ENCODE measurements at places on chromosomes 6 and 20. TPM values are rescaled to one million over a fixed set of nuclear protein-coding genes. Genes with fewer than 3 reads are reported as not detected.

DNA sequence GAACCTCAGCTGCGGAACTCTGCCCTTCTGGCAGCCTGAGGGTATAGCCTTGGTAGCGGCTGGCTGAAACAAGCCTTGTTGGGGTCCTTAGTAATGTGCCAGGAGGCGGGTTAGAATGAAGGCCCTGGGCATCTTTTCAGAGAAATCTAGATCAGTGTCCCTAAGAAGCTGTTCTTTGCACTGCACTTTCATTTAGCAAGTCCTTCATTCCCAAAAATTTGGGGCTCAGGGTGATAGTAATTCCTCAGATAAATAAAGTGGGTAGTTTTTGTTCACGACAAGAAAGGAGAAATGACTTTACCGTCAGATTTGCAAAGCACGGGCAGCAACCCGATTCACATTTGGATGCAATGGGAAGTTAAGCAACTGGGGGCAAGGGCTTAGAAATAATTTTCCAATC, 3.2 kb downstream of the INSM1 start:
- no peak for DNase-seq
- peaks cover 67% of the 10 kb centered on the region for H3K27me3 ChIP-seq
- H3K4me3 ChIP-seq: no peak overlapping the region
- H3K36me3 ChIP-seq: peaks cover 7% of the 10 kb centered on the region
- H3K27ac ChIP-seq: no peak overlapping the region
- peaks cover 8% of the 10 kb centered on the region for H3K4me1 ChIP-seq

GRCh38 chr20:46062621-46063020, 27.1 kb downstream of the NCOA5 start:
- no peak overlapping the region for H3K27ac ChIP-seq
- H3K27me3 ChIP-seq: peaks cover 6% of the 10 kb centered on the region
- peaks cover 51% of the 10 kb centered on the region for H3K4me1 ChIP-seq
- no peak overlapping the region for H3K4me3 ChIP-seq
- peaks cover 24% of the 10 kb centered on the region for H3K36me3 ChIP-seq
- DNase-seq: no peak

- H3K4me3 ChIP-seq: peak overlapping the region; percentile 87
- peak; percentile 54 for DNase-seq
- peaks cover 35% of the 10 kb centered on the region for H3K4me1 ChIP-seq
Measured at GRCh38 chr20:62122654-62123449, 577 bp downstream of the LSM14B start.

DNA sequence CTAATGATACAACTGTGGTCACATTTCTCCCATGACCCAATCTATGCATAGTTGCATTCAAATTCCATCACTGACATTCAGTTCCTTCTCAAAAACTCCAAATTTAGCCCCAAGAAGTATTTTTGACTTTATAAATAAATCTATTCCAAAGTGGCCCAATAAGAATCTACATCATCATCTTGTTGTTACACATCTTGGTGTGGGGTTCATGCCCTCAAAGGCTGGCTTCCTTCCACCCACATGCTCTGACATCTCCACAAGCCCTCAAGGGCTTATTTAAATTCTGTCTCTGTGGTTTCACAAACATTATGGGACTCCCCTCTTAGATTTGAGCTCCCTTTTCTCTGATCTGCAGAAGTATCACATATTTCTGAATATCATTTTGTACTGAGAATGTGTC, 585.3 kb upstream of the BTBD3 start:
- no peaks in the 10 kb centered on the region for H3K27me3 ChIP-seq
- no peak overlapping the region for H3K4me3 ChIP-seq
- no peak overlapping the region for H3K27ac ChIP-seq
- no peaks in the 10 kb centered on the region for H3K36me3 ChIP-seq
- no peaks in the 10 kb centered on the region for H3K4me1 ChIP-seq

DNA sequence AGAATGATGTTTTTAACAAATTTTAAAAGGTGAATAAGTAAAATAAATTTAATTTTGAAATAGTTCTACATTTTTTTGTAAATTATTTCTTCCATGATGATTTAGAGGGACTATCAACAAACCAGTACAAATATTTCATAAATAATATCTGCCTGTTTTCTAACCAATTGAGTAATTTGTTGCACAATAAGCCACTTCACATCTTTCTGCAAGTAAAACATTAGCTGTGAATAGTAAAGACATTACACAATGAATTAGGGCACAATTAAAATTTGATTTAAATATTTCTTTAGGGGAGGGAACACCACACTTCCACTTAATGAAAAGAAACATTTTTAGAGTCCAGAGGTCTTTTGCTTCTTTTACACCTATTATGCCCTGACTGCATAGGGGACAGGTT, 118.4 kb upstream of the PTPRK start:
- H3K27ac ChIP-seq: no peak overlapping the region
- no peak overlapping the region for H3K4me3 ChIP-seq
- H3K36me3 ChIP-seq: no peaks in the 10 kb centered on the region
- H3K4me1 ChIP-seq: no peaks in the 10 kb centered on the region

- H3K27ac ChIP-seq: no peak overlapping the region
- H3K4me1 ChIP-seq: no peaks in the 10 kb centered on the region
- no peaks in the 10 kb centered on the region for H3K36me3 ChIP-seq
- H3K4me3 ChIP-seq: no peak overlapping the region
Measured at GRCh38 chr20:4413314-4414049, 308.2 kb upstream of the PRND start.

GRCh38 chr6:142384519-142385254, 82.9 kb downstream of the ADGRG6 start:
- H3K27me3 ChIP-seq: peaks cover 22% of the 10 kb centered on the region
- no peak overlapping the region for H3K27ac ChIP-seq
- DNase-seq: no peak
- H3K4me3 ChIP-seq: no peak overlapping the region

DNA sequence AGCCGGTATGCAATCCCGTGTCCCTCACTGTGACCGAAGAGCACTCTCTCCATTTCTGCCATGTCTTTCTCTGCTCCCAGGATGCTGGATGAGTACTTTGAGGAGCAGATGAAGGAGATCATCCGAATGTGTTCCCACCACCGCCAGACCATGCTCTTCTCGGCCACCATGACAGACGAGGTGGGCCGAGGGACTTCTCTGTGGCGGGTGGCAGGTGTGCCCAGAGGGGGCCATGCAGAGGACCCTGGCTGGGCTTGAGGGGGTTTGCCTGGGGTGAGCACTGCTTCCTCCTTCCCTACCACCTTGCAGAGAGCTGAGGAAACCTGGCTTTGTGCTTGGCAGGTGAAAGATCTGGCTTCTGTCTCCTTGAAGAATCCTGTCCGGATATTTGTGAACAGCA, 14.0 kb downstream of the DDX27 start:
- H3K27ac ChIP-seq: no peak overlapping the region
- peaks cover 2% of the 10 kb centered on the region for H3K4me1 ChIP-seq
- no peak for DNase-seq
- H3K4me3 ChIP-seq: no peak overlapping the region
- no peaks in the 10 kb centered on the region for H3K27me3 ChIP-seq
- H3K36me3 ChIP-seq: peaks cover 19% of the 10 kb centered on the region

- peaks cover 1% of the 10 kb centered on the region for H3K36me3 ChIP-seq
- peaks cover 29% of the 10 kb centered on the region for H3K27me3 ChIP-seq
- DNase-seq: no peak
- peaks cover 6% of the 10 kb centered on the region for H3K4me1 ChIP-seq
- H3K27ac ChIP-seq: no peak overlapping the region
Measured at GRCh38 chr6:142683714-142684141, 261.2 kb downstream of the HIVEP2 start.

GRCh38 chr20:45323731-45324130, 15.6 kb upstream of the MATN4 start:
- H3K27ac ChIP-seq: no peak overlapping the region
- no peak for DNase-seq
- peaks cover 14% of the 10 kb centered on the region for H3K4me1 ChIP-seq
- H3K27me3 ChIP-seq: no peaks in the 10 kb centered on the region
- no peak overlapping the region for H3K4me3 ChIP-seq
- no peaks in the 10 kb centered on the region for H3K36me3 ChIP-seq

GRCh38 chr6:143642403-143642802, 35.4 kb upstream of the PHACTR2 start:
- peaks cover 4% of the 10 kb centered on the region for H3K36me3 ChIP-seq
- no peaks in the 10 kb centered on the region for H3K27me3 ChIP-seq
- H3K27ac ChIP-seq: peak overlapping the region; percentile 16
- DNase-seq: no peak
- H3K4me1 ChIP-seq: peaks cover 10% of the 10 kb centered on the region

DNA sequence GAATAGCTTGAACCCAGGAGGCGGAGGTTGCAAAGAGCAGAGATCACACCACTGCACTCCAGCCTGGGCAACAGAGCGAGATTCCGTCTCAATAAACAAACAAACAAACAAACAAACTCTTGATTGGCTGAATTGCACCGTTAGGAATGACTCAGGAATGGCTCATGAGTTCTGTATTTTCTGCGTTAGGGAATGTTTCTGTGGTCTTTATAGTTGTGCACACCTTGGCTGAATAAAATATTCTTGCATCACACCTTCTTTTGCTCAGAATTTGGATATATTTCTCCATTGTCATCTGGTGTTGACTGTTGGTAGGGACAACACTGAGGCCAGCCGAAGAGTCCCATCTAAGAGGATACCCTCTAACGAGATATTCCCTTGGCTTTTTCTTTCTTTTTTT, 19.6 kb upstream of the PI16 start:
- H3K27ac ChIP-seq: no peak overlapping the region
- DNase-seq: no peak
- H3K36me3 ChIP-seq: peaks cover 16% of the 10 kb centered on the region
- H3K27me3 ChIP-seq: peaks cover 13% of the 10 kb centered on the region
- H3K4me1 ChIP-seq: peaks cover 22% of the 10 kb centered on the region
- H3K4me3 ChIP-seq: no peak overlapping the region

- H3K4me1 ChIP-seq: peaks cover 10% of the 10 kb centered on the region
- no peak for DNase-seq
- H3K27me3 ChIP-seq: no peaks in the 10 kb centered on the region
- peaks cover 8% of the 10 kb centered on the region for H3K36me3 ChIP-seq
- no peak overlapping the region for H3K27ac ChIP-seq
- no peak overlapping the region for H3K4me3 ChIP-seq
Measured at GRCh38 chr6:167933847-167934246, 63.6 kb upstream of the KIF25 start.

- peaks cover 6% of the 10 kb centered on the region for H3K27me3 ChIP-seq
- peaks cover 3% of the 10 kb centered on the region for H3K4me1 ChIP-seq
- H3K36me3 ChIP-seq: no peaks in the 10 kb centered on the region
- no peak for DNase-seq
- H3K4me3 ChIP-seq: no peak overlapping the region
Measured at GRCh38 chr6:88238065-88238464, 71.9 kb upstream of the CNR1 start.

- peaks cover 7% of the 10 kb centered on the region for H3K36me3 ChIP-seq
- no peak overlapping the region for H3K27ac ChIP-seq
- peaks cover 2% of the 10 kb centered on the region for H3K4me1 ChIP-seq
Measured at GRCh38 chr6:57183336-57183735, 11.2 kb downstream of the BAG2 start.

DNA sequence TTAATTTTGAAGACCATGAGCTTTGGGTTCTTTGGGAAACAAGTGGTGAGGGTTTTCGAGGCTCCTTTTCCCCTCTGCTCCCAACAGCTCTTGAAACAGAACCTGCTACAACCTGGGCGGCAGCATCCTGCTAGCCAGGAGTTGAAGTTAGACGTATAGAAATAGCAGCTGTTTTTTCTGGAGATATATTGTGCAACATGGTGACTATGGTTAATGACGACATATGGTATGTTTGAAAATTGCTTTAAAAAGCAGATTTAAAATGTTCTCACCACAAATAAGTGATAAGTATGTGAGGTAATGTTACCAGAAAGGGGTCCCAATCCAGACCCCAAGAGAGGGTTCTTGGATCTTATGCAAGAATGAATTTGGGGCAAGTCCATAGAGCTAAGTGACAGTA, 138.9 kb downstream of the PDE7B start:
- no peaks in the 10 kb centered on the region for H3K4me1 ChIP-seq
- H3K27me3 ChIP-seq: peaks cover 15% of the 10 kb centered on the region
- no peak for DNase-seq

DNA sequence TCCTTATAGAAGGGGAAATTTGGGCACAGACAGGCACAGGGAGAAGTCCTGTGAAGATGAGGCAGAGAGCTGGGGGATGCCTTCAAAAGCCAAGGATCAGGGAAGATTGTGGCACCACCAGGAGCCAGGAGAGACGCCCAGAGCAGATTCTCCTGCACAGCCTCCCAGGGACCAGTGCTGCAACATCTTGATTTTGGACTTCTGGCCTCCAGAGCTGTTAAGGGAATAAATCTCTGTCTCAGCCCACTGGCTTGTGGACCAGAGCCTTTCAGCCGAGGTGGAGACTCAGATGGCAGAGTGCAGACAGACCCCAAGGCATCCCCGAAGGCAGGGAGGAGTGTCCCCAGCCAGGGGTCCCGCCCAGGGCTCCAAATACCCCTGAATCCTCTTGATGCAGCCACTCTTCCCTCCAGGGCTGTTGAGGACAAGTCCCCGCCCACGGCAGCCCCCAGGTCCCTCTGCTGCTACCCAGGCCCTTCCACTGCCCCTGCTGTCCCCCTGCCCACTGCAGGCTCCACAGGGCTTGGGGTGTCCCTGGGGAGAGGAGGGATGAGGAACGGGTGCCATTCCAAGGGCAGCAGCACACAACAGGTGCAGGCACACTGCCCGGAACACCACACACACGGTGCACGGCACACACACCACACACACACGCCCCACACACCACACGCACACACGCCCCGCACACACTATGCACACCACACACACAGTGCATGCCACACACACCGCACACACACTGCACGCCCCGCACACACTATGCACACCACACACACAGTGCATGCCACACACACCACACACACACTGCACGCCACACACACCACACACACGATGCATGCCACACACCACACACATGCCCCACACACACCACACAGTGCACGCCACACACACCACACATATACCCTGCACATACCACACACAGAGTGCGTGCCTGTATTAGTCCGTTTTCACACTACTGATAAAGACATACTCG, 311.4 kb downstream of the TAF4 start:
- H3K4me3 ChIP-seq: no peak overlapping the region
- H3K27ac ChIP-seq: no peak overlapping the region
- H3K27me3 ChIP-seq: peaks cover 5% of the 10 kb centered on the region
- no peaks in the 10 kb centered on the region for H3K36me3 ChIP-seq

DNA sequence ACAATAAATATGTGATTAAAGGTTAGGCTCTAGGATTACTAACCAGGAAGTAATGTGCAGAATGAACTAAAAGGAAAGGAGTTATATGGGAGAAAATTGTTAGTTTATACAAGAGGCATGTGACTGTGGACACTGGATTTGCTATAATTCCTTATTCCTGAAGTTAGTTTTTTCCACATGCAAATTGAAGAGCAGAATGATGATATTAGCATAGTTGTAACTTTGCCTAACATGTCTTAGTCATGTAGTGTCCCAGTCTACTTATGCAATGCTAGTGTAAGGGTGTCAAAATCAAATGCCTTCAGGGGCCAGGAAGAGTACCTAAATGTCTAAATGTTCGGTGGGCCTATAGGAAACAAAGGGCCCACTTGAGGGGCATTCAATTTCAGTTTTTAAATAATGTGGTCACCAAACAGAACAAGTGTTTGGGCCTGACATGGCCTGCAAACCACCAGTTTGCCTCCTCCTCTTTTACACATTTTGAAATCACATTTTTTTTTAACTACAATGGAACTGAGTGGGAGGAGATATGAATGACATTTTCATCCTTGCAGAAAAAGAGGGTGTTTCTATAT, 28.0 kb upstream of the CEP85L start:
- H3K4me3 ChIP-seq: no peak overlapping the region
- H3K27ac ChIP-seq: peak overlapping the region; percentile 77
- no peaks in the 10 kb centered on the region for H3K27me3 ChIP-seq
- H3K4me1 ChIP-seq: peaks cover 44% of the 10 kb centered on the region

GRCh38 chr20:50717974-50718761, 13.2 kb upstream of the PARD6B start:
- H3K4me3 ChIP-seq: no peak overlapping the region
- no peak for DNase-seq
- H3K36me3 ChIP-seq: no peaks in the 10 kb centered on the region
- H3K27ac ChIP-seq: no peak overlapping the region

The GPX5 gene
- not detected for total RNA-seq

The OR2H2 gene
- total RNA-seq: not detected

The NMBR gene
- total RNA-seq: not detected

The CLVS2 gene
- total RNA-seq: not detected

The BANF2 gene
- total RNA-seq: not detected

The PRPF6 gene
- total RNA-seq: 63.8 TPM
